ENCODE measurements at places on chromosomes 3 and 15.

- no peak for DNase-seq
Measured at GRCh38 chr3:113242096-113242581, 30.8 kb downstream of the BOC start.

DNA sequence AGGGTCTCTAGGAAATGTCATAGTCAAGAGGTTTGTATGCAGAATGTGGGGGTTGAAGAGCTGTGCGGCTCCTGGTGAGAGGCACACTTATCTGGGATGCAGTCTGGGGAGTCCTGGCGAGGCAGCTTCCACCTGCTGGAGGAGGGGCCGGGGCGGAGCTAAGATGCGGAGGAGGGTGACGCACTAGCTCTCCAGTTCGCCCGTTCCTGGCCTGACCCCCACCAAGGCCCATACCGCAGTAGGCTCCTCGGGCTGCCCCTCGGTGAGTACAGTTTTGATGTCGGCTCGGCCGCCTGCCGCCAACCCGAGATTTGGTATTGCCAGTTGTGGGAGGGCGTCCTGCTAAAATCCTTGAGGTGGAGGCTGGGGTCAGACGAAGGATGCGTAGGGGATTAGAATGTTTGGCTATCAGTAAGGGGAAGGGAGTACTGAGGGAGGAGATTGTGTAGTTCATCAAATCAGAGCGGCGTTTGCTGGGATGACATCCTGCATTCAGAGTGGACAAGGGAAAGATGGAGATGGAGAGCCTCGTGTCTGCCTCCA lies at the start of gene SCG5:
Gene SCG5, plus strand, starts transcription at position 194 of the 543 bp plus-strand sequence. CDS start 1,883 bp downstream, outside the sequence.
- DNase-seq = peak; percentile 74

DNA sequence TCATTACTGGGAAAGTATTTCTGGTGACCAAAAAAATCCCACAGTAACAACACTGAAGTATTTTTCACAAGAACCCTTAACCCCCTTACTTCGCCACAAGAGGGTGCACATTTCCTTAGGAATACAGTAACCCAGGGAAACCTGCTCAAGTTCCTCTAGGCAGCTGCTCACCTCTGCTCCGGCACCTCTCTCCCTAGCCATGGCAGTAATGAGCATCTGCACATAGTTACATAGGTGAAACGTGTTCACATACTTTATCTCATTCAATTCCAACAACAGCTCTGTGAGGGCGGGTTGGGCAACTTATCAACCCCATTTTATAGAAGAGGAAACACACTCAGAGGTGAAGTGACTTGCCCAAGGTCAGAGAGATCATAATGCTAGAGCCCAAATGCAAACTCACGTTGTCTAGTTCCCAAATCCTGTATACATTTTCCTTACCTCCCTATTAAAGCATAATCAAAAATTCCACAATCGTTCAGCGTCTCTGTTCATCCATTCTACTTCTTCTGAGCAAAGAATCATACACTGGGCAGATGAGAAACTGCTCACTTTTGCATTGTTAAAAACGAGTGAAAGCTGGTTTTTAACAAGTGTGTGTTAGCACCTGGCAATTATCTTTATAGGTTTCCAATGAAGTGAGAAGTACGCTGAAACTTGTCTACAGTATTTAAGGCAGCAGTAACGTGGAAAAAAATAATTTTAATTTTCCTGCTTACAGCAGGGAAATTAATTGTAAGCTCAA lies 90.7 kb downstream of the IGF2BP2 start:
- peak; percentile 0 for DNase-seq

DNA sequence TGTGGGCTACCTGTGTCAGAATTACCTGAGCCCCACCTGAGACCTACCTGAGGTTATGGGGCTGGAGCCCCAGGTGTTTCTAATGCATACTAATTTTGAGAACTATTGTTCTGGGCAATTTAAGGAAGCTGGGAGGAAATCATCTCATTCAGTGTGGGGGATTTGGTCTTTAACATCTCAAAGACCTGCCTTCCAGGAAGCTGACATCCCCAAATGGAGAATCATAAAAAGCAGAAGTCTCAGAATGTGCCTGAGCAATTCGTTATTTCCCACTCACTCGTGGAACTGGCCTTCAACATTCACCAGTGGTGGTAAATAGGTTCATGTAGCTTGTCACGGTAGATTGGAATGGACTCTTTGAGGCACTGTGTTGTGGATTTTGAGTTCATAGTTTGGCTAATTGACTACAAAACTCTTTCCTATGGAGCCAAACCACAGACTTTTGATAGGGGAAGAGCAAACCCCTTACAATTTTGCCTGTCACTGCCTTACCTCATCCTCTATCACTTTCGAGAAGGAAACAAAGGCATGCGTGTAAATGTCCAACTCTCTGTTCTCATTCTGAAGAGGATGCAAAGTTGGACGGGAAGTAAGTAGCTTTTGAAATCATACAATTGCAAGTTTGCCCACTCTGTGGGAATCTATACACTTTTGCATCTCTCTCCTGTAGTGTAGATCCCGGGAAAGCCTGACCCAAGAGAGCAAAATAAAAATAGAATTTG lies 521.0 kb upstream of the MDFIC2 start:
- DNase-seq = no peak

- no peak for DNase-seq
Measured at GRCh38 chr15:43513550-43513949, 3.9 kb upstream of the MAP1A start.

Measured in midbrain (tissue), 1 donor.